ENCODE measurements at places on chromosomes 7 and 10.

GRCh38 chr10:6503171-6503570 lies 76.9 kb downstream of the PRKCQ start:
- DNase-seq, result no peak

- DNase-seq, result no peak
These were observed 96.5 kb upstream of the FAM20C start for GRCh38 chr7:95863-96260.

DNA sequence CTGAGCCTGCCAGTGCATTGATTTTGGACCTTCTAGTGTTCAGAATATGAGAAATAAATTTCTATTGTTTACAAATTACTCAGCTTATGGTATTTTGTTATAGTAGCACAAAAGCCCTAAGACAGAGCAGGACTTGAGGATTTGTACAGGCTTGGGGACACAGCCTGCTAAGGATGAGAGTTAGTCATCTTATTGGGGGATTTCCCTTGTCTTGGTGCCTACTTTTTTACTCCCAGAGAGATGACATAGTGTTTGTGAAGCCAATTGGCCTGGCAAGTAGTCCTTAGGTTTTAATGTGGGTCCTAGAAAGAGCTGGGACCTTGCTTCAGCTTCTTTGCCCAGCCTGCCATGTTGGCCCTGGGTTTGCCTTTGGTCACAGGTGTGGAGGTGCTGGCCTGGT lies 364.0 kb downstream of the REEP3 start:
- DNase-seq, result no peak

DNA sequence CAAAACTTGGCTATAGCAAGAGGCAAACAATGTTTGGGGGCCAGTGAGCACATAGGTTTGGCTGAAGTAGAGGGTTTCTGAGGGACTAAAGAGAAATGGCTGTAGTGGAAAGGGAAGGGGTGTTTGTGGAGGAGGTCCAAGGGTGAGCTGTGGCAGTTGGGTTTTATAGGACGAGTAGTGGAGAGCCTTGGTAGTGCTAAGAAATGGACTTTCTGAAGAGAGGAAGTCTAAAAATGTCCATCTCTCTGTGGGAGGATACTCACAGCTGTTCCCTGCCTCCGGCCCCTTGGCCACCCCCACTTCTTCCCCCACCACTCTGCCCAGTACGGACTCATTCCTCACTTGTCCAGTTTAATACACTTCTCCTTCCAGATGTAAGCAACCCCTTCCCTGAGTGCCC lies 64.3 kb downstream of the ZNF22 start:
- DNase-seq, result no peak

DNA sequence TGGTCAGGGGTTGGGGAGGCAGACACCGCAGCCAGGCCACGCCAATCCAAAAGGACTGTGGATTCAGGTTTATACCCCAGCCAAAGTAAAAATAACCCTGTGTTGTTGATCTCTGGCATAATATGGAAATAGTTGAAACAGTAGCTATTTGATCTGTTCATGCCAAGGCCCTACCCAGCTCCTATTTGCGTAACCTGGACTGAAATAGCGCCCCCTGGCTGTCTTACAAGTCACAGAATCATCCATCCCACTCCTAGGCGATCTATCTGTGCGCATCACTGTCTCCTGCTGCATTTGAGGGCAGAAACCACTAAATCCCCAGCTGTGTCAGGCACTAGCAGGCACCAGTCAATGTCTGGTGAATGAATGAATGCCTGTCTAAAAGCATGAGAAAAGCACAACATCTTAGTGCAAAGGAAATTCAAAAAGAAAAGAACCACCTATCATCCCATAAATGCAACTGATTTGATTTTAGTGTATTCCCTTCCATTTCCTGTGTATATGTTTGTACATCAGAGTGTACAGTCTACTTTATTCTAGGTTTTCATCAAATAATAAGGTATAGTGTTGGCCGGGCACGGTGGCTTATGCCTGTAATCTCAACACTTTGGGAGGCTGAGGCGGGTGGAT lies 160.0 kb downstream of the SLIT1 start:
- peak; percentile 70 for DNase-seq

- no peak for DNase-seq
These were observed 7.7 kb downstream of the FRG2B start for GRCh38 chr10:133618851-133619250.

- DNase-seq, result no peak
These were observed 52.6 kb downstream of the ICA1 start for GRCh38 chr7:8209353-8209752.

GRCh38 chr10:5665373-5666007 lies 905 bp downstream of the ASB13 start:
- no peak for DNase-seq

DNA sequence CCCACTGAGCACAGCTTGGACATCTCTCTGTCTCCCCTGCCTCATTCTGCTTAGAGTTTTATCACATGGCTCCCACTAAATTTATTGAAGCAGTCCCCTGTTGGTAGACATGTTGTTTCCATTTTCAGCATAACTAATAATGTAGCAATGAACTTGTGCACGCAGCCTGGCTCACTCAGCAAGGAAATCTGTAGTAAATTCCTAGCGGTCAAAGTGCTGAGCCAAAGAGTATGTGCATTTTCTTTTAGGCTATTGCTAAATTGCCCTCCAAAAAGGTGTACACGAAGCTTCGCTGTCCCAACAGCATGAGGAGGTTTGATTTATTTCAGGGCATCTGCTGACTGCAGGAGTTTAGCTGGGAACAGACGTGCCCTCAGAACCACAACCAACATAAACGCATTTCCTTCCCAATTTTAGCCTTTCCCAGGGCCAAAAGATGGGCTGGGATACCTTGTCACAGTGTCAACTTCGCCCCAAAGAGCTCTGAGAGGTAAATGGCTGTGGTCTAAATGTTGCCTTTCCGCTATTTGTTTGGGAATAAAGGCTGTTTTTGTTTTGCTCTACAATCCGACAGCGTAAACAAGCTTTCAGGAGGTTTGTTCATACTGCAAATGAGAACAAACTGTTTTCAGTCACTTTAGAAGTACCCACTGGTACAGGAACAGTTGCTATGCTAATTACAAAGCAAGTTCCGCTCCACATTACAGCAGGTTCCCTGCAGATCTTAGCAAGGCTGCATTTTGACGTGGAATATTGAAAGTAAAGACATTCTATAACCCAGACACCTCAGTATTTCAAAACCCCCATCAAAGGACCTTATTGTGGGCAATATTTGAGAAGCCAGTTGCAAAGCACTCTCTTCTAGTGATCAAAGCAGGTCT lies 16.8 kb downstream of the VSIR start:
- DNase-seq, result no peak

DNA sequence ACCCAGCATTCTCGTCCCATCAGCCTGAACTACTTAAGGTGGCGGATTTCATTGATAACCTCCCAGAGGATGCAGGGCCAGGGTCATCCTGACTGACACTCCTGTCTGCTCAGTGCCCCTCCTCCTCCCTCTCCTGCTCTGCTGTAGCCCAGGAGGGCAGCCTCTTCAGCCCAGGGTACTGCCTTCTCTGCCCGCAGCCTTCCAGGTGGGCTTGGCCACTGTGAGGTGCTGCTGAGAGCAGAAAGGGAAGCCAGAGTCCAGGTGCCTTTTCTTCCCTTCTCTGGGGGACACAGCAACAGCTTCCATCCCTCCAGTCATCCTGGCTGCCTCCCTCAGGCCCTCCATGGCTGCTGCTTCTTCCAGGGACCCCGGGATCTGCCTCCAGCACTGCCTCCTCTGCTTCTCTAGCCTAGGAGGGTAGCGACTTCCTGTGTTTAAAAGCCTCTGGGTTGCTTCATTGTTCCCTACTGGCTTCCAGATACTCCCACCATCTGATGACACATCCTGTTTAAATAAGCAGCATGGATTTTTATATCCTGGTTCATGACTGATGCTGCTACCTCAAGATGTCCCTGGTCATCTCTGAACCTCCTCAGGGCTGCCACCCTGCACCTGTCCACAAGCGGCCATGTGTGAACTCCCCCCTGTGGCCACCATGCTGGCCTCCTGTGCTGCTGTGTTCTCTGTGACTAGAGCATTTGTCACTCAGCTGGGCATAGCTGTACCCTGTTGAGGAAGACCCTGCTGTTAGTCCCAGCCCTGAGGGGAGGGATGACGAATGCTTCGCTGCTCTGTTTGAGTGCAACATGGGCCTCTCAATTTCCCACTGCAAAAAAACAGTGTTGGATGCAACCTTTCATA lies 55.8 kb downstream of the AKR1C4 start:
- DNase-seq, result no peak

DNA sequence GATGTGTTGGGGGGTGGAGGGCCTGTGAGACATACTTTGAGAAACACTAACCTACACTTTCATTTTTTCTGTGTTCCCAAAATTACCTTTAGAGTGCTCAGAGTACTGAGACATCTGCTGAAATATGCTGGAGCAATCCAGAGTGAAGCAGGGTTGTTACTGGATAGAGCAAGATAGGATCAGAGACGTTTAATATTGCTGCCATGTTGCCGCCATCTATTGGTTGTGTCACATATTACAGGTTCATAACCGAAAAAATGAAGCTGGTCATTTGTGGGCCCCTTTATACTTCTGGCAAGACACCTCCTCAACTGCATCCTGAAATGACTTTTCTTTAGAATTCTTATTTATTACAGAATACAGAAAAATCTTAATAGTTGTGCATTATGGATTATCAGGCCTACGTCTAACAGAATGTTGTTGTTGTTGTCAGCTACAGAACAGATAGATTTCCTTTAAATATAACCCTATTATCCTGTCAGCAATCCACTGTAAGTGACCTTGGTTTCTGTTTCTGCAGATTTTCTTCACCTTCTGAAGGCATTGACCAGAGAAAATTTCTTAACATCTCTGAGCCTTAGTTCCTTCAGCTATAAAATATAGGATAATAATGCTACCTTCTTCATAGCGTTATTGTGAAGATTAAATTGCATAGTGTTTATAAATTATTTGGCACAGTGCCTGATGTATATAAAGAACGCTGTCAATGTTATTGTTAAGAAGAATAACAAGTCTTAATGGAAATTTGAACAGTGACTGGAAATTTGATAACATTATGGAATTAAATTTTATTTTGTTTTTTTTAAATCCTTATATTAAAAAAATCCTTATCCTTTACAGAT lies 16.2 kb upstream of the DLD start:
- peak; percentile 82 for DNase-seq

GRCh38 chr7:1842321-1843221 lies 172.5 kb downstream of the ELFN1 start:
- DNase-seq, result peak; percentile 89

DNA sequence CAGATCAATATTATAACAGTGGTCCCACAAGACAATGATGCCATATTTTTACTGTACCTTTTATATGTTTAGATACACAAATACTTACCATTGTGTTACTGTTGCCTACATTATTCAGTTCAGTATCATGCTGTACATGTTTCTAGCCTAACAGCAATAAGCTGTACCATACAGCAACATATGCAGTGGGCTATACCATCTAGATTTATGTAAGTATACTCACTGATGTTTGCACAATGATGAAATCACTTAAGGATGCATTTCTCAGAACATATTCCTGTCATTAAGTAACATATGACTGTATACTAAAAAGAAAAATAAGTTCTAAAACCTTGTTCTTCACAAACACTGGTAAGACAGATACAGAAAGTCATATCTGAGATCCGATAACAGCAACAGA lies 468.6 kb upstream of the SEMA3A start:
- no peak for DNase-seq

- no peak for DNase-seq
These were observed 72.3 kb downstream of the AMPH start for GRCh38 chr7:38558761-38559345.

DNA sequence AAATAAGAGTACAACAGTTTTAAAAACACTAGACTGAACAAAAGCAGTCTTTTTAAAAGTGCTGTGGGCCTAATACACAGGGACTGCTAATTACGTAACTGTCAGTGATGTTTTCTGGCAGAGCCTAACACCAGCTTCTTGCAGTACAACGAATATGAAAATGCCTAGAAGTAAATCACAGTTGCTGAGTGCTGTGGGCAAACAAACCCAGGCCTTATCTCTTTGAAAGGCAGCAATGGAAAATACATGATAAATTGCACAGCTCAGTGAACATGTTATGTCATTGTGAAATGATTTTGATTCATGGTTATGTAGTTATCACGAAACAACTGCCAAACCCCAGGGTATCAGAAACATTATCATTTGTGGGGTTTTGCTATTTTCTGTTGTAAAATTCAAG lies 428.4 kb downstream of the GFRA1 start:
- DNase-seq, result peak; percentile 30

- peak; percentile 82 for DNase-seq
These were observed 14.3 kb upstream of the ZNF467 start for GRCh38 chr7:149787428-149788299.

- DNase-seq, result no peak
These were observed 260.0 kb upstream of the NRP1 start for GRCh38 chr10:33594475-33594874.

DNA sequence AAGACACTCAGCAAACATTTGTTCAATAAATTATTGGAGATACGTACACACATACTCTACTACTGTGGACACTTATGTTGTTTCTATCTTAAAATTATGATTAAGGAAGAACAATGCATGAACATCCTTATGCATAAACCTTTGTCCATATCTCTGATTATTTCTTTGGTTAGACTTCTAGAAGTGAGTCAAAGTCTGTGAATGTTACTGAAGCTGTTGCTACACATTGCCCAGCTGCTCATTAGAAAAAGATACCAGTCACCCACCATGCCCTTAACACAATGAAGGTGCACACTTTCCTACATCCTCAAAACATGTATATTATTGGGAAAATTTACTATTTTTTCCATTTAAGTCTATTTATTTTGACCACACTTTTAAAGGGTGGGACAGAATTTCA lies 1.4 kb upstream of the CLRN3 start:
- DNase-seq, result no peak

GRCh38 chr7:142854372-142855113 lies at the start of gene EPHB6:
Gene EPHB6, plus strand, starts transcription at chr7:142855076. Its CDS starts 8,152 bp downstream, at chr7:142863228.
- peak; percentile 89 for DNase-seq

DNA sequence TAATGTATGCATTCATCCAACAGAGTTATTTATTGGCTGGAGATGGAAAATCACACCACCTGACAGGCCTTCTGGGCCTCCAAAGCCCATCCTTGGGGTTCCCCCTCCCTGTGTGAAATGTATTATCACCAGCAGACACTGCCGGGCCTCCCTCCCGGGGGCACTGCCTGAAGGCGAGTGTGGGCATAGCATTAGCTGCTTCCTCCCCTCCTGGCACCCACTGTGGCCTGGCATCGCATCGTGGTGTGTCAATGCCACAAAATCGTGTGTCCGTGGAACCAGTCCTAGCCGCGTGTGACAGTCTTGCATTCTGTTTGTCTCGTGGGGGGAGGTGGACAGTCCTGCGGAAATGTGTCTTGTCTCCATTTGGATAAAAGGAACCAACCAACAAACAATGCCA lies 15.3 kb downstream of the TACR2 start:
- no peak for DNase-seq

DNA sequence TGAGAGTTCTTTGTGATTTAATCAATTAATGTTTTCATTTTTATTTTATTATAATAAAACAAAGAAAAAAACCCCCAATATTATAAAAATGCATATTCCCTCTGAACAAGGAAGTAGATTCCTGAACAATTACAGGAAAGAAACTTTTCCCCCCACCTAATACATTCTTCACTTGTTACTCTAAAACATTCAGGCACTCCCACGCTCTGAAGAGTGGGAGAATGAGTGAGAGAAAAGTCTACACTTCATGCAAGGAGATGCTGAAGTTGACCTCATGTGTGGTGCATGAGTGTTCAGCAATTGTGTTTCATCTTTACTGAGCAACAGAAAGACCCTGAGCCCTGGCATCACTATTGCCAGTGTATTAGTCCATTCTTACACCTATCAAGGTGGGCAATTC lies 244.2 kb upstream of the IGFBP3 start:
- no peak for DNase-seq

GRCh38 chr10:78806681-78807221 lies 262.0 kb upstream of the ZMIZ1 start:
- no peak for DNase-seq

- DNase-seq, result peak; percentile 74
These were observed 1.2 kb downstream of the FLNC start for GRCh38 chr7:128831178-128831993.

Data from SK-N-SH (cell line).